ENCODE measurements at places on chromosomes 7 and 10. TPM values are rescaled to one million over a fixed set of nuclear protein-coding genes. Genes with fewer than 3 reads are reported as not detected.

- no peak overlapping the region for H3K4me3 ChIP-seq
- no peak overlapping the region for H3K27ac ChIP-seq
- DNase-seq, result no peak
- peaks cover 9% of the 10 kb centered on the region for H3K27me3 ChIP-seq
These were observed 17.4 kb downstream of the ITIH2 start for GRCh38 chr10:7720478-7720877.

DNA sequence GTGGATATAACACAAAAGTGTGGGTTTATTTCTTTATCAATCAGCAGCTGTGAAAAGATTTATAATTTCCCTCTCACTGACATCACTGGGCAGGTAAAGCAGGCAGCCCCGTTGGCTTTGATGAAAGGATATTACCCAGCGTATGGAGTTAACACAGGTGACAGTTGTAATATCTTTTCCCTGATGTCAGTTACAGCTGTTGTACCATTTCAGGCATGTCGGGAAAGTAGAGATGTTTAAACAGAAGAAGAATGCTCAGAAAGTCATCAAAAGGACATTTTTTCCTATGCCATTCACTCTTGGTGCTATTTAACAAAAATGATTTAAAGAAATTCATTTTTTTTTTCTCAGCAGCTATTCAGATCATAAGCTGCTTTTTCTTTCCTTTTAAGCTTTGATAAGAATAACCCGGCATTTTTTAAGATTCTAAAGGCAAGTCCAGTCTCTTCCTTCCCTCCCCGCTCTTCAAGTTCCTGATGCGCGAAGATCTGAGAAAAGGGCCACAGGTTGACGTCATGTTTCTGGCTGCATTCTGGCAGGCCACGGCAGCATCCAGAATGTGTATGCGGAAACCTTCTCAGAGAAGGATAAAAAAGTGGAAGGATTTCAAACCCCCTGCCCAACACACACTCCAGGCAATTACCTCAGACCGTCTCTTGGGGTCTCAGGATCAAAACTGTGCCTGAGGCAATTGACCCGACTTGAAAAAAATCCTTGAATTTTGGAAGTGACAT lies 32.5 kb upstream of the ADAM12 start:
- no peaks in the 10 kb centered on the region for H3K27me3 ChIP-seq
- H3K27ac ChIP-seq, result peak overlapping the region; percentile 58
- no peak for DNase-seq
- H3K4me1 ChIP-seq, result peaks cover 24% of the 10 kb centered on the region
- no peak overlapping the region for H3K4me3 ChIP-seq

GRCh38 chr7:128954150-128954549 lies 16.4 kb downstream of the IRF5 start:
- H3K4me1 ChIP-seq, result no peaks in the 10 kb centered on the region
- H3K27ac ChIP-seq, result no peak overlapping the region
- DNase-seq, result no peak
- no peak overlapping the region for H3K4me3 ChIP-seq
- peaks cover 23% of the 10 kb centered on the region for H3K36me3 ChIP-seq
- H3K27me3 ChIP-seq, result no peaks in the 10 kb centered on the region

DNA sequence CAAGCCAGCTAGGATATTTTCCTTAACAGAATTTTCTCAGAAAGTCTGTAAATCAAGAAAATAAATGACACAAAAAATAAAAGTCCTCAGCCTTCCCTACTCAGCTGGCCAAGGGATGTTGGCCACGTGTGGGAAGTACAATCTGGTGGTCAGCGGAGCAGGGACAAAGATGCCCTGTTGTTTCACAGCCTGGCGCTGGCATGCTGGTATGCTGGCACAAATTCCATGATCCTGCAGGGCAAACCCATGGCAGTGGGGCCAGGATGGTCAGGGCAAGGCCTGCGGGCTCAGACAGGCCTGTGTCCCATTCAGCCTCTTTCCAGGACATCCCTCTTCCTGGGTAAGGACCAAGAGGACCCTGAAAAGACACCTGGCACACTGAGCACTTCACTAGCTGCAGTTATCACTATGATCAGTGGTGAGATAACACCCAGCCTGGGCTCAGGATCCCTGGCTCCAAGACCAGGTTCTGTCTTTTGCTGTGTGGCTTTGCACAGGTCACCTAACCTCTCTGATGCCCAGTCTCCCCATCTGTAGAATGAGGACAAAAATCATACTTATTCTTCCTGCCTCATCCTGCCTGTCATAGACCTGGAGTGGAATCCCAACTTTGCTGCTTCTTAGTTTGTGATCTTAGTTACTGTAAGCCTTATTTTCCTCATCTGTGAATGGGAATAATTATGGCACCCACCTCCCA lies 10.8 kb upstream of the HSPA12A start:
- no peak for DNase-seq
- peaks cover 12% of the 10 kb centered on the region for H3K4me1 ChIP-seq
- no peak overlapping the region for H3K4me3 ChIP-seq
- no peaks in the 10 kb centered on the region for H3K36me3 ChIP-seq
- H3K27me3 ChIP-seq, result peaks cover 4% of the 10 kb centered on the region
- no peak overlapping the region for H3K27ac ChIP-seq

- H3K27ac ChIP-seq, result peak overlapping the region; percentile 88
- H3K27me3 ChIP-seq, result peaks cover 8% of the 10 kb centered on the region
- no peak for DNase-seq
- peaks cover 25% of the 10 kb centered on the region for H3K4me1 ChIP-seq
- peaks cover 13% of the 10 kb centered on the region for H3K36me3 ChIP-seq
These were observed 573 bp downstream of the PMPCB start for GRCh38 chr7:103297837-103298179.

DNA sequence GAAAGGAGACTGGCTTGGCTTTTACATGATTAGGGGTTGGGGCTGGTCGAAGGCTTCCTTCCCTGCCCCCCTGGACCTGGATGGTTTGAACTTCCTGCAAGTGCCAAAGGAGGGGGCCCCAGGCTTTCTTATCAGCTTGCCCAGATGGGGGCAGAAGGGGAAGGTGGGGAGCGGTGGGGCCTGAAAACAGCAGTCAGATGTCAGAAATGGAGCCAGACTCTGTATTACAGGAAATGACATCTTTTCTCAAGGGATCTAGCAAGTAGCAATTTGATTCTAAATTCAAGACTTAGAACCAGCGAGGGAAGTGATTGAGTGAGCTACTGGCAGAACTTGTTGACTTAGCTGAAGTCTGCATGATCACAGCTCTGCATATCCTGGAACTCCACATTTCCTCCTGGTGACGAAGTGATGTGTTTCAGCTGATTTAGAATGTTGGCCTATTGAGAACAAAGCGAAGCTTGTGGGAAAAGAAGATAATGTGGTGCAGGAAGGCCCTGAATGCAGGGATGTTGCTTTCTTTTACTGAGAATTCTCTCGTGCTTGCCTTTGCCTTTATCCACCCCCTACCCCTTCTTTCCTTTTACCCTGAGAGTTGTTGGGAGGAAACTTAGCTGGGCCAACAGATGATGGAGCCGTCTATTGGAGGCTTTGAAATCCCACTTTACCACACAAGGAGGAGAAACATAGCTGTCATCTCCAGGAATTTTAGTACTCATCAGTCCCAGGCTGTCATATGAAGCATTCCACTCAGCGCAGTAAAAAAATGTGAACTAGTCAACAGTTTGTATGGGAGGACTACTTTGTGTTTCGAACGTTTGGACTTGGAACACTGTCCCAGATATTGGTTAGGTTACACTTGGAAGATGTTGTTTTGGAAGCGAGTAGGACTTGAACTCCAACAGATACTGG lies 43.2 kb downstream of the CCNY start:
- peak overlapping the region; percentile 52 for H3K4me3 ChIP-seq
- no peaks in the 10 kb centered on the region for H3K36me3 ChIP-seq
- no peak for DNase-seq
- H3K27me3 ChIP-seq, result no peaks in the 10 kb centered on the region

- peak overlapping the region; percentile 92 for H3K27ac ChIP-seq
- no peaks in the 10 kb centered on the region for H3K36me3 ChIP-seq
- H3K4me1 ChIP-seq, result peaks cover 19% of the 10 kb centered on the region
- no peak for DNase-seq
- peak overlapping the region; percentile 89 for H3K4me3 ChIP-seq
These were observed 786 bp downstream of the CUEDC2 start for GRCh38 chr10:102431452-102432124.

DNA sequence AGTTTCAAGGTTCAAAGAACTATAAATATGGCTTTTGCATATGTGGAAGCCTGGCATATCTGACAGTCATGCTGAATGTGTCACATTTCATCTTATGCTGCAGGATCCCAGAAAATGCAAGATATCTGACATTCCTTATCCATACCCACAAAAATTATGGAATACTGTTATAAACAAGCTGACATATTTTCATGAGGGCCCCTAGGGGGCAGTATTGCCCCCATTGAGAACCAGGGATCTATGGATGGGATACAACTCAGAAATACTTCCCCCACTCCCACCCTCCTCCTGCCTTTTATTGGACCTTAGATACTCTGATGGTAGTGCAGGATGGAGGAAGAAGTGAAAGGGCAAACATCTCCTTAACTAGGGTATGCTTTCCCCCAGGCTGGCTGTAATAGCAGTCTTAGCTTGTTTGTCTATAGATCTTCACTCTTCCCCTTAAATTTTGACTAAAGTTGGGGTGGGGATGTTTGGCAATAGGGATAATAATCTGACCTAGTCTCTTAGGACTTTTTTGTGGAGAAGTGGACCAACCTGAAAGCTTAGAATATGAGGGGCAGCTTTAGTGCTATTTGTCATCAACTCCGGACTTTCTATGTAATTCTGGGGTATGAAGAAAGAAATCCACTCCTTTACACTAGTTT lies 3.5 kb upstream of the GNGT1 start:
- H3K4me3 ChIP-seq, result no peak overlapping the region
- H3K36me3 ChIP-seq, result no peaks in the 10 kb centered on the region
- no peaks in the 10 kb centered on the region for H3K4me1 ChIP-seq
- H3K27ac ChIP-seq, result no peak overlapping the region
- DNase-seq, result no peak

- peak; percentile 81 for DNase-seq
- no peak overlapping the region for H3K4me3 ChIP-seq
- peaks cover 1% of the 10 kb centered on the region for H3K27me3 ChIP-seq
- H3K27ac ChIP-seq, result no peak overlapping the region
These were observed 19.0 kb upstream of the CLDN4 start for GRCh38 chr7:73811760-73812168.

DNA sequence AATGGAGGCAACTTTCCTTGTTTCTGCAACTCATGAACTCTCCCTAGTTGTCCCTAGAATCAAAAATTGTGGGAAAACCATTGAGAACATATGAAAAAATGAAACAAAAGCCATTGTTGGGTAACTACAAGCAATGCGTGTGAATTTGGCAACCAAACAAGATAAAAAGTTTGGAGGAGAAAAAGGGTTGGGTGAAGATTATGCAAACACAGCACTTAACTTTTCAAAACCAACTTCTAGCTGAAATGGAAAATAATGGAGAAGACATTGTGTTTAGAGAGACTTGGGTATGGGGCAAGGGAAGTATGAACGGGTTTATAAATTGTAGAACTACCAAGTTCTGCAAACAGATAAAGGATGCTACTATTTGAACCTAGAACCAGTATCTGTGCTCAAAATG lies 89.0 kb upstream of the SVIL start:
- peaks cover 13% of the 10 kb centered on the region for H3K36me3 ChIP-seq
- peaks cover 33% of the 10 kb centered on the region for H3K4me1 ChIP-seq
- H3K4me3 ChIP-seq, result no peak overlapping the region
- DNase-seq, result no peak
- H3K27ac ChIP-seq, result no peak overlapping the region

- no peak overlapping the region for H3K4me3 ChIP-seq
- H3K27me3 ChIP-seq, result peaks cover 3% of the 10 kb centered on the region
- no peaks in the 10 kb centered on the region for H3K4me1 ChIP-seq
These were observed 38.2 kb upstream of the C10orf71 start for GRCh38 chr10:49260644-49261296.

DNA sequence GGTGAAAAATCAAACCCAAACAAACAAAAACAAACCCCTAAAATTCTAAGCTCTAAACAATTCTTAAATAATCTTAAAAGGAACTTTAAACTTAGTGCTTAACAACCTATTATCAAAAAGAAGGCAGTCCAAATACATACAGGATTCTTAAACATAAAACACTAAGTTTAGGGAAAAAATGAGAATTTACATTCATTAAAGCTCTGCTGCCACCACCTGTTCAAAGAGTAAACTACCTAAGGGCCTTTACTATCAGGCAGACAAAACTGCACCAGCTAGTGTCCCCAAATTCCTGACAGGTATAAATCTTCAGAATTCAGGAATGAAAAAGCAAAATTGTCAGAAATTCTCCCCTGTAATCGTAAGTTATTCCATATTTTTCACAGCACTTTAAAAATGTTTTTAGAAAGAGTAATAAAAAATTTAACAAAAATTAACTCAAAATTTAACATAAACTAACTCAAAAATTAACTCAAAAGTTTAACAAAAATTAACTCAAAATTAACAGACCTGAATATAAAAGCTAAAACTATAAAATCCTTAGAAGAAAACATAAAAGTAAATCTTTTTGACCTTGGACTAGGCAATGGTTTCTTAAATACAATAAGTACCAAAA lies 55.1 kb downstream of the PDZD8 start:
- H3K27ac ChIP-seq, result peak overlapping the region; percentile 45
- H3K36me3 ChIP-seq, result no peaks in the 10 kb centered on the region
- DNase-seq, result no peak
- no peak overlapping the region for H3K4me3 ChIP-seq
- H3K4me1 ChIP-seq, result peaks cover 5% of the 10 kb centered on the region
- H3K27me3 ChIP-seq, result no peaks in the 10 kb centered on the region

DNA sequence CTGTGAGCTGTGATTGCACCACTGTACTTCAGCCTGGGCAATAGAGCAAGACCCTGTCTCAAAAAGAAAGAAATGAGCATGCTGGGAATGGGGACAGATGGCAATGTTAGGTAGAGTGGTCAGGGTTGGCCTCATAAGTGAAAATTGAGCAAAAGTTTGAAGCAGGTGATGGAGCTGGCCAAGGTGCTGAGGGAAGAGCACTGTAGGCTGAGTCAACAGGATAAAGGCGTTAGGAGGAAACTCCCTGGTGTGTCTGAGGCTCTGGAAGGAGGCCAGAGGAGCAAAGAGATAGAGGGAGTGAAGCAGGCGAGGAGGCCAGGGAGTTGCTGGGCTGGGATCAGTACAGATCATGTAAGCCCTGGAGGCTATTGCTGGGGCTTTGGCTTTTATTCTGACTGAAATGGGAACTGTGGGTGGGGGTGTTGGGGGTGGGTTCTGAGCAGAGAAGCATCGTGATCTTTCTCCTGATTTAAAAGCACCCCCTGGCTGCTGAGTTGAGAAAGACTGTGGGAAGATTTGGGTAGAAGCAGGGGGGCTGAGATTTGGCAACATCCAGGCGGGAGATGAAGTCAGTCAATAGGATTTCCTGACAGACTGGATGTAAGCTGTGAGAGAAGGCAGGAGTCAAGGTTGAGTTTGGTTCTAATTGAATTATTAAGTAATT lies 52.5 kb upstream of the VKORC1L1 start:
- no peak for DNase-seq
- H3K36me3 ChIP-seq, result no peaks in the 10 kb centered on the region
- H3K27me3 ChIP-seq, result no peaks in the 10 kb centered on the region
- no peak overlapping the region for H3K27ac ChIP-seq
- H3K4me1 ChIP-seq, result peaks cover 5% of the 10 kb centered on the region

GRCh38 chr10:46541017-46541661 lies 15.3 kb downstream of the GPRIN2 start:
- H3K36me3 ChIP-seq, result no peaks in the 10 kb centered on the region
- H3K27me3 ChIP-seq, result no peaks in the 10 kb centered on the region
- no peak overlapping the region for H3K4me3 ChIP-seq
- H3K27ac ChIP-seq, result peak overlapping the region; percentile 95

Gene SPOCK2
- total RNA-seq, result 0.32 TPM

Gene ZNF853
- total RNA-seq, result 16.2 TPM

Gene HOXA2
- total RNA-seq, result 8.3 TPM

Gene DNMBP
- 11.7 TPM for total RNA-seq

Gene MSMB
- total RNA-seq, result not detected

Measured in chondrocyte (in vitro differentiated cells).